ENCODE measurements at places on chromosomes 5 and 9. TPM values are rescaled to one million over a fixed set of nuclear protein-coding genes. Genes with fewer than 3 reads are reported as not detected.

DNA sequence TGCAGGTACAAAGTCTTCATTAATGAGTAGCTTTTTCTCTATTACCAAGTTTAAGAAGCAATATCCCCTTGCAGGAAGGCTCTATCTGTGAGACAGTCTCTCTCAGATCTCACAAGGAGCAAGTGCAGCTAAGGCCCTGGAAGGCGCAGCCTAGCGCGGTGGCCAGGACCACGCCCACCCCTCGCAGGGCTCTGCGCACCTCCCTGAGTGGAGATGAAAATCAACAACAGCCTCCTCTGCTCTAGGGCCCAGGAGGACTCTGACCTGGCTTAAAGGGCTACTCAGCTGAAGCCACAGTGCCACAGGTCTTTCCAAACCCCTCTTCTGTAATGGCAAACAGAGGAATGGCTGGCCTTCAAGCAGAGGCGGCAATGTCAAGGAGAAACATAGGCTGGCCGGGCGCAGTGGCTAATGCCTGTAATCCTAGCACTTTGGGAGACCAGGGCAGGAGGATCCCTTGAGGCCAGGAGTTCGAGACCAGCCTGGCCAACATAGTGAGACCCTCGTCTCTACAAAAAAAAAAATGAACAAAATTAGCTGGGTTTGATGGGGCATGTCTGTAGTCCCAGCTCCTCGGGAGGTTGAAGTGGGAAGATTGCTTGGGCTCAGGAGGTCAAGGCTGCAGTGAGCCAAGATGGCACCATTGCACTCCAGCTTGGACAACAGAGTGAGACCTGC is 11.9 kb downstream of the SEC16A start:
- no peak overlapping the region for H3K4me3 ChIP-seq
- no peak overlapping the region for H3K27ac ChIP-seq
- H3K36me3 ChIP-seq: peaks cover 13% of the 10 kb centered on the region
- H3K27me3 ChIP-seq: no peaks in the 10 kb centered on the region

DNA sequence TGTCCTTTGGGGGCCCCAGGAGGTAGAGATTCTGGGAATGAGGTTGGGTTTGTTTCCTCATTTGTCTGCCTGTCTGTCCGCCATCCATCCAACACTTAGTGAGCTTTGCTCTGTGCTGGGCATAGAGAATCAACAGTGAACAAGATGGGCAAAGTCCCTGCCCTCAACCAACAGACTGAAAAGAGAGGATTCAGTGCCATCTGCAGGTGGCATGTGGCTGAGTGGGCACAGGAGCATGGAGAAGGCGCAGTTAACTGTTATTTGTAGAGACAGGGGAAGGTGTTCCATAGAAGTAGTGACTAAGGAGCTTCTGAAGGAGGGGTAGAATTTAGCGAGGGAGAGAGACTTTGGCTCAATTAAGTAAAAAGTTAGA is 23.1 kb downstream of the POLR1E start:
- DNase-seq: no peak
- no peaks in the 10 kb centered on the region for H3K4me1 ChIP-seq
- H3K27me3 ChIP-seq: no peaks in the 10 kb centered on the region
- no peak overlapping the region for H3K4me3 ChIP-seq
- H3K36me3 ChIP-seq: no peaks in the 10 kb centered on the region
- no peak overlapping the region for H3K27ac ChIP-seq

DNA sequence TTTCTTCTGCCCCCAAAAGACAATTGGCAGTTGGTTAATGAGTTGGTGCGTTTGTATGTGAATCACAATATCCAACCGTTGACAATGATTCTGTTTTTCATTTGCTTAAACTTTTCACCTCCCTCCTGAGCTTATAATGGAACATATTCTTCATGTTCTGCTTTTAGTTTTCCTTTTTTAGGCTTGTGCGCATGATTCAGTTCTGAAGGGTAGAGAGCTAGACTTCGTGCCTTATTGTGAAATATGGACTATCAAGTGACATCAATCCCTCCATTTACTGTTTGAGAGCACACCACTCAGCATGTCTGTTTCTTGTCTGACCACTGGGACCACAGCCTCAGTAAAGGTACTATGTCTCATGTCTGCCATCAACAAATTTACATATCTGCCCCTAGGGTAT is 30.5 kb upstream of the LPAR1 start:
- H3K36me3 ChIP-seq: no peaks in the 10 kb centered on the region
- no peaks in the 10 kb centered on the region for H3K4me1 ChIP-seq
- H3K27ac ChIP-seq: no peak overlapping the region
- no peak overlapping the region for H3K4me3 ChIP-seq
- H3K27me3 ChIP-seq: no peaks in the 10 kb centered on the region
- DNase-seq: no peak

DNA sequence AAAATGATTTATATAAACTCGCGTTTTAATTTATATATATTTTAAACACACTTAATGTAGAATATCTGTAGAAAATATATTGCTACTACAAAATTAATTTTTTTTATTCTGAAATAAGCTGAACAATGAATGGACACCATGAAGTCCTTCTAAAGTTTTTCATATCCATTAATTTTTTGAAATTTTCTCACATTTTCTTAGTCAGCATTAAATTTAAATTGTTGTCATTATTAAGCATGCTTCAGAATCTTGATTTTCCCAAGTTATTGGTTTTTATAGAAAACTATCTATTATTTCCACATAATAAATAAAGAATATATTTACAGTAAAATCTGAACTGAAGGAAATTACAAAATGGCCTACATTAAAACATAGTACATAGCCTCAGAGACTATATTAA is 1314.9 kb upstream of the CDH6 start:
- H3K4me1 ChIP-seq: no peaks in the 10 kb centered on the region
- no peaks in the 10 kb centered on the region for H3K27me3 ChIP-seq
- H3K27ac ChIP-seq: no peak overlapping the region
- DNase-seq: no peak
- H3K36me3 ChIP-seq: no peaks in the 10 kb centered on the region
- H3K4me3 ChIP-seq: no peak overlapping the region

GRCh38 chr5:4537489-4537888 is 602.6 kb upstream of the ADAMTS16 start:
- no peaks in the 10 kb centered on the region for H3K36me3 ChIP-seq
- peaks cover 72% of the 10 kb centered on the region for H3K27me3 ChIP-seq
- H3K4me3 ChIP-seq: no peak overlapping the region
- no peak overlapping the region for H3K27ac ChIP-seq

GRCh38 chr5:80408484-80409366 is 861 bp downstream of the ZFYVE16 start:
- no peak for DNase-seq
- H3K27me3 ChIP-seq: no peaks in the 10 kb centered on the region
- H3K27ac ChIP-seq: peak overlapping the region; percentile 83
- H3K4me1 ChIP-seq: peaks cover 18% of the 10 kb centered on the region
- peak overlapping the region; percentile 83 for H3K4me3 ChIP-seq

DNA sequence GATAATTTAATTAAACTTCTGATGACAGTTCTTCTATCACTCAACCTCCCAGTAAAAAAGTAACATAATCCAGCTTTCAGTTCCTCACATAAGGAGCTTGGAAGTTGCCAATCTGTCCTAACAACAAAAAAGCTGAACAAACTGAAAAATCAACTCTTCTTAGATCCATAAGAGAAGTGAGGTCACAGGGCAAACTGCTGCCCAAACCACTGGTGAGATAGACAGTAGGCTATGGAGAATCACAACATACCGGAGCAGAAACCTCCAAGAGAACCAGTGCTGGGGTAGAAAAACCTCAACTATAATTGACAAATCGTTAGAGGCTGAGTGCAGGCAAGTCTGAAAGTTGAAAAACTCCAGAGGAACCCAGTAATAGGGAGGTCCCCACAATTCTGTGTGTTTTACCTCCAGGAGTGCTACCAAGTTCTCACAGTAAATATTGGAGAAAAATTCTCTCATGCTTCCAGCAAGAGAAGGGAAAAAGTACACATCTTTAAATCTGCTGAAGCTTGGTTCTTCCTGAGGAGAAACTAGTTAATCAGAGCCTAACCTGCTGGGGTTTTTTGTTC is 300.0 kb downstream of the PDE4D start:
- no peaks in the 10 kb centered on the region for H3K36me3 ChIP-seq
- peaks cover 27% of the 10 kb centered on the region for H3K4me1 ChIP-seq
- H3K27me3 ChIP-seq: no peaks in the 10 kb centered on the region
- H3K4me3 ChIP-seq: no peak overlapping the region
- DNase-seq: no peak

- DNase-seq: no peak
- no peaks in the 10 kb centered on the region for H3K36me3 ChIP-seq
- no peak overlapping the region for H3K27ac ChIP-seq
These were observed 306.9 kb downstream of the GLIS3 start for GRCh38 chr9:3992924-3993323.

- no peak overlapping the region for H3K4me3 ChIP-seq
- DNase-seq: no peak
- H3K36me3 ChIP-seq: 0 out of 2 replicates have a peak, but pooled peaks cover 4% of the 10 kb centered on the region
These were observed 21.4 kb upstream of the LTC4S start for GRCh38 chr5:179772351-179772750.

GRCh38 chr5:133778636-133779035 is 166.3 kb upstream of the FSTL4 start:
- DNase-seq: no peak
- no peaks in the 10 kb centered on the region for H3K36me3 ChIP-seq
- H3K27ac ChIP-seq: no peak overlapping the region
- H3K4me1 ChIP-seq: no peaks in the 10 kb centered on the region
- H3K27me3 ChIP-seq: no peaks in the 10 kb centered on the region

Gene CFAP157
- 0.65 TPM for total RNA-seq

Gene TMEFF1
- total RNA-seq: 1.7 TPM

Gene PHYHD1
- total RNA-seq: 4.2 TPM

Gene ARHGEF39
- 15.6 TPM for total RNA-seq

Gene REEP2
- total RNA-seq: 1.3 TPM

Gene FGF10
- not detected for total RNA-seq

Gene PCSK5
- 9.8 TPM for total RNA-seq

All from PC-9 (cell line).